NCI-H2107 (cell line): ENCODE measurements at places on chromosomes 2 and 18.

GRCh38 chr2:169366066-169366465 lies 3.7 kb upstream of the LRP2 start:
- DNase-seq, result no peak

- no peak for DNase-seq
Observed at GRCh38 chr18:35953688-35954087, 18.8 kb upstream of the RMP24 start.

GRCh38 chr18:6917072-6917471 lies 187.6 kb downstream of the ARHGAP28 start:
- no peak for DNase-seq

DNA sequence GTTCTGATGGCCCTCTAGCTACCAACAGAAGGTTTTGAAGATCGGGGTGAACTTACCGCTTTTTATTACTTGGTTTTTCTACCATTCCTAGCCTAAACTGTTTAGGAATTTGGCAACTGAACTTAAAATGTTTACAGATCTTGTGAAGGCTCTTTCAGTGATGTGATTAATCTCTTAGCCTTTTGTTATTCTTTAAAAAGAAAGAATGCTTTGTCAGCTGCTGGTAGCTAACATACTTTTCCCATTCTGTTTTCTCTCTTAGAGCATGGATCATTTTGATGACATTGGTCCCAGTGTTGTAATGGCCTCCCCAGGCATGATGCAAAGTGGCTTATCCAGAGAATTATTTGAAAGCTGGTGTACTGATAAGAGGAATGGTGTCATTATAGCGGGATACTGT lies 18.1 kb downstream of the CPSF3 start:
- DNase-seq, result no peak

- DNase-seq, result no peak
Observed at GRCh38 chr2:58070765-58071164, 24.2 kb downstream of the VRK2 start.

DNA sequence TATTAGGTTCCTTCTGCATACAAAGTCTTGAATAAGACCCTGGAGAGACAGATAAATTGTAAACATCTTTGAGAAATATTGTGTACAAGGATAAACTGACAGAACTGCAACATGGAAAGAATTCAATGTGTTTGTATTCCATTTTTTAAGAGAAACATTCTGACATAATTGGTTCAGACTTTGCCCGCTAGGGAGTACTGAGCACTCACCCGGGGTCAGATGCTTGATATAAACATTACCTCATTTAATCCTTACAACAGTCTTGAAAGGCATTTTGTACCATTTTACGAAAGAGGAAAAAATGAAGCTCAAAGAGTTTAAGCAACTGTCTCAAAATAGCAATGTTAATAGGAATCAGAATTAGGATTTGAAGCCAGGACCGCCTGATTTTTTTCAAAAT lies 416.7 kb upstream of the CRIM1 start:
- no peak for DNase-seq

- no peak for DNase-seq
Observed at GRCh38 chr2:65554765-65555591, 122.6 kb upstream of the SPRED2 start.

DNA sequence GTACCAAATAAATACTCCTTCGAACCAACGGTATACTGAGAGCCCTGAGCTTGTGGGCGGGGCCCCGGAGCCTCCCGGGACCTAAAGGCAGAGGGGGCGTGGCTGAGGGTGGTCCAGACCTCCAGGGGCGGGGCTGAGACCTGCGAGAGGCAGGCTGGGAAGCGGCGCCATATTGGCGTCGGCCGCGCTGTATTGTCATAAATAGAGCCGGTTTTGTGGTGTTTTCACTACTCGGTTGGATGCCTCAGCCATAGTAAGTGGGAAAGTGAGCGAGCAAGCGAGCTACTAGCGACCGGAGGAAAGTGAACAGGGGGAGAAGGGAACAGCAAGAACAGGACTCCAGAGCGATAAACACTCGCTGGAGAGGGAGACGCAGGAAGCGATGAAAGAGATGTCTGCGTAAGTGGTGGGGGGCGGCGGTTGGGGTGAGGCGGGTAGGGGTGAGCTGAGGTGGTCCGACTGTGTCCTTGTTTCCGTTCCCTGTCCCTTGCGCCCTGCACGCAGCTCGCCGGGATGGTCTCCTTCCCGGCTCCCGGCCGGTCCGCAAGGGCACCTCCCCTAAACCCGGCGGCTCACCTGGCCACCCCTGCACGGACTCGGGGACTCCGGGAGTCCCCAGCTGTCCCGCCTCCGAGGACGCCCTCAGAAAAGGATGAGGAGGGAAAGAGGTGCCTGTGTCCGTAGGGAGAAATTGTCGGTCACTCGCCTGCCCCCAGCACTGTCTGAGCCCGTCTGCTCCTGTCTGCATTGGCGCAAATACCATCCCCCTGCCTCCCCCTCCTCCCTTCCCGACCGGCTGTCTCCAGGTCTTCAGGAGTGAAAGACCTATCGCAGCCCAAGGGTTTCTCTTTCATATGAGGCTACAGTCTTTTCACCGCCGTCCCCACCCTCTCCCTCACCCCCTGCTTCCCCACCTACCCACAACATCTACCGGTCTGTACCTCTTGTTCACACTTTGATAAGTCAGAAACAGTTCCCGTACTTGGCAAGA lies at the start of gene PAPOLG:
TSS of gene PAPOLG (plus strand) at position 172 of the 991 bp plus-strand sequence. CDS start at position 383, 211 bp downstream.
- DNase-seq, result peak; percentile 90

DNA sequence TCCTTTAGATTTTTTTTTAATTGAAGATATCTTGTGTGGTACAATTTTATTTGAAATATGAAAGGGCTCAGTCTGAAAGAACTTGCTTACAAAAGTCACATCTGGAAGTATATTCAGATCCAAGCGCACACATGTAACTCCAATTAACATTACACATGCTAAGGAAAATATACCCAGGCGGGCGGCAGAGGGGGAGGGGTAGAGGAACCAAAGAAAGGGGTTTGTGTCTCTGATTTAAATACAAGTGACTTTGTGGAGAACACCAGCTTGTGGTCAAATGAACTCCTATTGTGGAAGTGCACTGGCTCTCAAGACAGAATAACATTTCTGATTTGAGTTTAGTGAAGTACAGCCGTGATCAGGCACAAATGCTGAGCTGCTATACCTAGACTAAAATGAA lies 280.2 kb upstream of the SOX11 start:
- DNase-seq, result no peak

DNA sequence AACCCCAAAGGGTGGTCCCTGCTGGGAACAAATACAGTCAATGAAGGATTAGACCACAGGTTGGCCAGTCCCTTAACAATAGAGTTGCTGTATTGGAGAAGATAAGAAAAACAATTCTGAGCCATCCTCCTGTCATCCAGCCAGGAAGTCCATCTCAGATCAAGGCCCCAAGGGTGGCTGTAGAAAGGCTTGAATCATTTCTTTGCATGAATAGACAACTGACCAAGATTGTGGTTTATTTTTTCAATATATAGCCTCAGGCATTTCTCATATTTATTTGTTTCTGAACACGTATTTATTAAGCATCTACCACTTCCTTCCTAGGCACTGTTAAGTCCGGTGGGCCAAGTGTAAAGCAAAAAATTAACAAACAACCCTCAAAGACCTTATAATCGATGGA lies 274.4 kb upstream of the SLC14A2 start:
- DNase-seq, result no peak

DNA sequence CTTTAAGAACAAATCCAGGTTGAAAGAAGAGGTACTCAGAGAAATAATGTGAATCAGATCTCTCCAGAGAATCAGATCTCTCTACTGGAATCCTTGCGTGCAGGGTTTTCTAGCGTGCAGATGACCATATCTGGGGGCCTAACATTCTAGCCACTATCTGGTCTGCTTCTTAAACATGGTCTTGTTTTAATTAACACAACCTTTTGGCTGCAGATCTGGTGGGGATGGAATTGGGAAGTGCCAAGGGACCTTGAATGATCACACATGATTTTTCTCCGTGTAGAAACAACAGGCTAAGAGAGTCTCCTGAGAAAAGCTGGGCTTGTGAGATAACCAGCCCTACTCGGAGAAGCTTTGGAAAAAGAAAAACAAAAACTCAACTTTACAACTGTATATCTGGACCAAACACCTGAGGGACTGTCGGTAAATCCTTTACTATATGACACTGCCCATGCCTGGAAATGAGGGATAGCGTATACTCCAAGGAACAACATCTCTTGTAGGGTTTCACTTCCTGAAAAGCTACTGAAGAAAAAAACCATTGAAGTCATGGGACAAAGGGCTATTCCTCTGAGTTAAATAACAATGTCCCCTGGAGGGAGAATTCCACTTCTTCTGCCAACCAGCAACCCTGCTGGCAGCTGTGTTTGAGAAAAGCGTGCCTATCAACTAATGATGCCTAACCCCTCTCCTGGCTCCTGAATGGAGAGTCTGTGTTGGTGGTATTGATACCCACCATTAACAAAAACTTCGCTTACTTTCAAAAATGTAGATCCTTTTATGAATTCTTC lies 171.0 kb upstream of the REV1 start:
- DNase-seq, result no peak

GRCh38 chr18:5317186-5317585 lies 21.7 kb upstream of the ZBTB14 start:
- DNase-seq, result no peak

- no peak for DNase-seq
Observed at GRCh38 chr2:37709111-37709510, 37.7 kb upstream of the CDC42EP3 start.

DNA sequence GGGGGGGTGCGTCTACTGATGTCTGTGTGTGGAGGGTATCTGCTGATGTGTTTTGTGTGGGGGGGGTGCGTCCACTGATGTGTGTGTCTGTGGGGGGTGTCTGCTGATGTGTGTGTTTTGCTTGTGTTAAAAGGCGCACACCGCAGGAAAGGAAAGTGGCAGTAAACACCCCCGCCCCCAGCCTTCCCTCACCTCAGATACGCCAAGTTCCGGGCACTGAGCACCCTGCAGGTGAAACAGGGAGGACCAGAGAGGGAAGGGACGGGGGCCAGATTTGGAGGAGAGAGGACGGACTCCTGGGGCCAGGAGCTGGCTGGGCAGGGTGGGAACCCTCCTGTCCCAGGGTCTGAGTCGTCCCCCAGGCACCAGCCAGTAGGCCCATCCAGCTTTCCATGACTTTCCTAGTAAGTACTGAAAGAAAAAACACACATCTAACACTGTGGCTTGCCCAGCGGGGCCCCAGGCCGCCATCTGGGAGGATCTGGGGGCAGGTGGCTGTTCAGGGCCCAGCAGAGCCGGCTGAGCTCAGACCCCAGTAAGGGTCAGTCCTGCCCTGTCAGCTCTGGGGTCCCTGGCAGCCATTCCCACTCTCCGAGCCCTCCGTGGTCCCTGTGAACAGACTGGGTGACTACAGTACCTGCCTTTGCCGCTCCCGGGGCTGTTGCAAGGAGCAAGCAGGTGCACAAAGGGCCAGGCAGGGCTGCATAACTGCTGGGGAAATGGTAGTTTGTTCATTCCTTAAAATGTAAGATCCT lies 126.9 kb downstream of the NFATC1 start:
- DNase-seq, result no peak

GRCh38 chr2:84676295-84676694 lies 160.0 kb downstream of the DNAH6 start:
- DNase-seq, result no peak

DNA sequence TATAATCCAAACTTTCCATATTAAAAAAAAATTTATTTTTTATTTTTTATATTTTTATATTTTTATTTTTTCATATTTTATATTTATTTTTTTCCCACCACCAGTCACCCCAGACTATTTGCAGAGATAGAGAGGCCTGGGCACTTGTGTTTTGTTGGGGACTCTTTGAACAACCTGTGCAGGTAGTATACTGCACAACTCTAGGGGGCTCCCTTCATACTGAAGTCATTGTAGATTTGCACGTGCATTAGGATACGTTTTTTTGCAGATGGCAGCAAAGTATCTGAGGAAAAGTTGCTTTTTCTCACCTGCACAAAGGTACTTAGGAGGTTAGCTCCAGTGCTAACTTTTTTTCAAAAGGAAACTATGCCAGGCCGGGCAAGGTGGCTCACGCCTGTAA lies 73.9 kb upstream of the TANC1 start:
- DNase-seq, result no peak

- no peak for DNase-seq
Observed at GRCh38 chr2:110140401-110140800, 24.8 kb upstream of the MALL start.

DNA sequence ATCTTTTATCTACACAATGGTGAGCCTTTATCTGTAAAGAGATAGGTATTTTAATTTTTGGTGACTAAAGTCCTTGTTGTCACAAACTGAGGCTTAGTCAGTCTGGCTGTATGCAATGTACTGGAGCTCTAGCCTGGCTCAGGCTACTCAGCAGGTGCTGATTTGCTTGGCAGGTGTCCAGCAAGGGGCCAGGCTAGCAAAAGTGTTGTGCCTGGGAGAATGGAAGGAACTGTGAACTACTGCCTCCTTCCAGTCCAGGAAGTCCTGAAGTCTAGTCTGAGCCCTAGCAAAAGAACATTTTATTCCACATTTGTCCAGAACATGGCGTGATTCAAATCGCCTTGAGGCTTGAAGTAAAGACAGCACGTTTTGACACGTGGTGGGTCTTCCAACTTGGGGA lies 260.5 kb downstream of the CCDC85A start:
- no peak for DNase-seq

DNA sequence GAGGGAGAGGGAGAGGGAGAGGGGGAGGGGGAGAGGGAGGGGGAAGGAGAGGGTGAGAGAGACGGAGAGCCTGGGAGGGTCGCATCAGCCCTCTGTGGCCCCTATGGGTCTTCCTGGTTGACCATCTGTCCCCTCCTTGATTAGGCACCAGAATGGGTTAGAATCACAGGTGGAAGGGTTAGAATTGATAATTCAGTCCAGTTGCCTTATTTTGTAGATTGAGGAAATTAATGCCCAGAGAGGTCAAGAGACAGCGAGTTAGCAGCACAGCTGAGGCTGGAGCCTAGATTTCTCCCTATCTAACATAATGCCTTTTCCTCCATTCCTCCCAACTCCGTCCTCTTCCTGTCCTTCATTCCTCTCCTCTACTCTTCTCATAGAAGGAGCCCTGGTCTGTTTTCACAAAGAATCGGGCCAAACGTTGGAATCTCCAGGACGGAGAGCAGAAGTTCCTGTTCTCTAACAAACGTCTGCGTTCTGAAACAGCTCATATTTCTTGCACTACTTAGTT lies 338 bp upstream of the THUMPD2 start:
- DNase-seq, result no peak
